ENCODE measurements at places on chromosomes 7 and 10.

DNA sequence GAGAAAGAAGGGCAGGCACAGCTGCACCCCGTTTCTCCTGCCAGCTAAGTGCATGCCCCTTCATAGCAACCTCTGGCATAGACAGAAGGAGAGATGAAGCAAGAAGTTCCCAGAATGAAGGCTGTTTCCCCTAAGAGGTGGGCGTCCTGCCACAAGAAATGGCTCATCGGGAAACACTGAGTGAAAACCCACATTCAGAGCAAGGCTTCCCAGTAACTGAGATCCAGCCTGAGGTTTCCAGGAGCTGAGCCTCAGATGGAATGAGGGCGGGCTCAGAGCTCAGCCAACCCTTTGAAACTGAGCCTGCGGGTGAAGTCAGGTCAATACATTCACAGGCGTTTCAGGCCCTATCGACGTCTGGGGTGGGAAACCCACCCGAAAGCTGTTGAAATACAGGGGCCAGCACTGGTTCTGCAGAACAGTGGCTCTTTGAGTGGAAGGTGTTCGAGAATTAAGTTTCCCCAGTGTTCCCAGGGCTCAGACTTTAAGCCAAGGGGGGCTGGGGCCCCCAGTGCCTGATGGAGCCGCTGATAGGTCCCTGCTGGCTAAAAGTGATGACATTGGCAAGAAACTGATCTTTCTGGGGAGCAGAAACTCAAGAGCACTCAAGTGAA is 510.2 kb downstream of the RPS24 start:
- DNase-seq: no peak

DNA sequence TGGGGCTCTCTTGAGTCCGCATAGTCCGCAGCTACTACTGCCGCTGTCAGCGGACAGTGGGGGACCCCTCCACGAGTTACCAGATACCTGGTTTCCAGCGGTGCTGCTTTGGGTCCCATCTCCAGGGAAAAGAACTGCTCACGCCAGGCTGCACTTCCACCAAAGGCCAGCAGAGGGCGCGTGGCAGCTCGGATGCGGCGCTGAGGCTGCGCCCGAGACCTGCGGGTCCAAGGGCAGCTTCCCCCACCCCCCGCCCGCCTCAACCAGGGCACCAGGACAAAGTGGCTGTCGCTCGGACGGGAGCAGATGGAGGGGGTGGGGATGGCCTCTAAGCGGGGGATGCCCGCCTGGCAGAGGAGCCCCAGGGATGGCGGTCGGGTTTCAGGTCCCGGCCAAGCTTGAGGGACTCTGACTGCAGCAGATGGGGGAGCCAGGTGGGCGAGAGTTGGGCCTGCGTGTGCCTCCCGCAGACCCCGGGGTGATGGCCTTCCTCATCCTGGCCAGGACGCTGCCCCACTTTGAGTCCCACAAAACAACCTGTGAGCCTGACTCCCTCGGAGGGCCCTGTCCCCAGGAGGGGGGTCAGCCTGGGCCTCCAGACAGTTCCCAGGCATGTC is 23.8 kb upstream of the ZNF735 start:
- DNase-seq: peak; percentile 52

DNA sequence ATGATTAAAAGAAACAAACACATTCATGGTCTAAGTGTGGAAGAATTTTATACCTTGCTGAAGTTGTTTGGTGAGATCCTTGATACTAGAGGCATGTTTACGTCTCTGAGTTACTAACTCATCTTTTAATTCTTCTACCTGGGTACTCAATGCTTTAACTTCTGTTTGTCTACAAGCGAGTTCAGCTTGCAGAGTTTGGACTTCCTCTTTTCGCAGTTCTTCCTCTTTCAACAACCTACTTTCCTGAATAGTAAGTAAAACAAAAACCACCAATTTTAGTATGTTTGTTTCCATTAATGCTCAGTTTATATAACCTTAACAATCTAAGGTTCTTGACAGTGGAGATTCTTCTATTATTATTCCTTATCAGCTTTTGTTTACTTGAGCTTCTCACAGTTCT is 42.9 kb downstream of the CCDC186 start:
- DNase-seq: no peak

DNA sequence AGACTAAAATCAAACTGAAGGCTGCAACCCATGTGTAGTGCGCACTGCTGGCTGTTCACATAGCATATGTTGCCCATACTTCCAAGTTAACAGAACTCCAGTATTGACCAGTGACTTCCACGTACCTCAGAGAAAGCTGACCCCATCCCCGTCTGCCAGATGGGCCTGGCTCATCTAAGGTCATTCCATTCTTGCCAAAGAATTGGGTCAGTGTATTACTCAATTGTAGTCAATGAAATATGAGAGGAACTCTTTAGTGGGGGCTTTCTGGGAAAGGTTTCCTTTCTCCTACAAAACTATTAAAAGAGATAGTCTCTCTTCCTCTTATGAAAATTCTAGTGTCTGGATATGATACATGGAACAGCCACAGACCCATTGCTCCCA is 238.6 kb downstream of the COBL start:
- DNase-seq: no peak

GRCh38 chr7:140035400-140036223 is 27.1 kb downstream of the PARP12 start:
- DNase-seq: no peak

- no peak for DNase-seq
Measured at GRCh38 chr10:46014683-46015405, 15.6 kb downstream of the NCOA4 start.

- no peak for DNase-seq
Measured at GRCh38 chr7:57425969-57426628, 23.9 kb upstream of the ZNF716 start.

DNA sequence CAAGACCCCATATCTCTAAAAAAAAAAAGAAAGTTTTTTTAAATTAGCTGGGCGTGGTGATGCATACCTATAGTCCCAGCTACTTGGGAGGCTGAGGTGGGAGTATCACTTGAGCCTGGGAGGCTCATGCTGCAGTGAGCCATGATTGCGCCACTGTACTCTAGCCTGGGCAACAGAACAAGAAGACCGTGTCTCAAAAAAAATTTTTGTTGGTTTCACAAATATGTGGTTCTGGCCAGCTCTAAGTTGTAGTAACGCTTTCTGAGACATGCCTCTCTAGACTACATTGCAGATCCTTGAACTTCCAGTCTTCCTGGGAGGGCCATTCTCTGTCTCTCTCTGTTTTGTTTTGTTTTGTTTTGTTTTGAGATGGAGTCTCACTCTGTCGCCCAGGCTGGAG is 24.6 kb upstream of the RHBDD2 start:
- no peak for DNase-seq

DNA sequence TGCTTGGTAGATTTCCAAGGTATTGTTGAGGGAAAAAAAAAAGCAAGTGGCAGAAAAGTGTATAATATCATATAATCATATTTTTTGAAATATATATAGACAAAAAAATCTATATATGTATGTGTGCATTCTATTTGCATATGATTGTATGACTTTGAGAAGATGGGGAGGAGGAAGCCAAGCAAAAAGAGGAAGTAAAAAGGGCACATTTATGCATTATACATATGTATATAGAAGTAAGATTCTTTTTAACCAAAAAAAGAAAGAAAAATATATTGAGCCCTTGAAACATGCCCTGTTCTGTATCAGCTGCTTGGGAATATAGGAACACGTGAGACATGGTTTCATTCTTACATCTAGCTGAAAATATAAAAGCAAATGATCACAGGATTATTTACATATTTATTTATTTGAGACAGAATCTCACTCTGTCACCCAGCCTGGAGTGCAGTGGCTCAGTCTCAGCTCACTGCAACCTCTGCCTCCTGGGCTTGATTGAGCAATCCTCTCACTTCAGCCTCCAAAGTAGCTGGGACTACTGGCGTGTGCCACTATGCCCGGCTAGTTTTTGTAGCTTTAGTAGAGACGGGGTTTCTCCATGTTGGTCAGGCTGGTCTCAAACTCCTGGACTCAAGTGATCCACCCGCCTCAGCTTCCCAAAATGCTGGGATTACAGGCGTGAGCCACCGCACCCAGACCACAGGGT is 18.0 kb upstream of the SLF2 start:
- no peak for DNase-seq

- no peak for DNase-seq
Measured at GRCh38 chr7:32496052-32496813, 944 bp downstream of the AVL9 start.

DNA sequence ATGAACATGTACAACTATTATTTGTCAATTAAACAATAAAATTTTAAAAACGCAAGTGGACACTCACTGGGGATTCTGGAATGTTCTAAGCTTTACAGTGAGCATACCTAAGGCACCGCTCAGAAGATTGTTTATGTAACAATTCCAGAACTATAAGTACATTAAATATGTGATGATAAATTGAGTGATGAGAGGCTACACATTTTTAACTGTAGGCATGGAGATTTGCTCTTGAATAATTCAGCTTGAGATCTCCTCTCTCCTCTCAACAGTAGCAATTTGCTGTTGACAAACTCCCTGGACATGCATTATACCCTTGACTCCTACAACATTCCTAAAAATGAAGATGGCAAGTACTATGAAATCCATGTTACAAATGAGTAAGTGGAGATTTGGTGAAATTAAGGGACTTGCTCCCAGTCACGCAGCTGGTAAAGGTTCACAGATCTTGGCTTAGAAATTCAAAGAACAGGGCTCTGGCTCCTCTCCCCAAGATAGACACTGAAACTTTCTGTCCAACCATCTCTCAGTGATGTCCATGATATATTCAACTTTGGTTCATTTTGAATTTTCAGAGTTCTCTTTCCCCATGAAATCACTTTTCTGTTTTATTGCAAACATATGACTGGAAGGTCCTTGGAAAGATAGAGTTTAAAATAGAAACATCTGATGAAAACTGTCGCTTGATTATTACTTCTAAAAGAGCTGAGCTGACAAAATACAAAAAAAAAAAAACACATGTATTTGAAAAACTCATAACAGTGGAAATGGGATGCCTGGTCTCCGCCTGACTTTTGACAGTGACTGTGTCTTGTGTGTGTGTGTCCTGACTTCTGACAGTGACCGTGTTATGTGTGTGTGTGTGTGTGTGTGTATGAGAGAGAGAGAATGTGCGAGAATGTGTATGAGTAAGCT is 488.3 kb downstream of the TNS3 start:
- no peak for DNase-seq

DNA sequence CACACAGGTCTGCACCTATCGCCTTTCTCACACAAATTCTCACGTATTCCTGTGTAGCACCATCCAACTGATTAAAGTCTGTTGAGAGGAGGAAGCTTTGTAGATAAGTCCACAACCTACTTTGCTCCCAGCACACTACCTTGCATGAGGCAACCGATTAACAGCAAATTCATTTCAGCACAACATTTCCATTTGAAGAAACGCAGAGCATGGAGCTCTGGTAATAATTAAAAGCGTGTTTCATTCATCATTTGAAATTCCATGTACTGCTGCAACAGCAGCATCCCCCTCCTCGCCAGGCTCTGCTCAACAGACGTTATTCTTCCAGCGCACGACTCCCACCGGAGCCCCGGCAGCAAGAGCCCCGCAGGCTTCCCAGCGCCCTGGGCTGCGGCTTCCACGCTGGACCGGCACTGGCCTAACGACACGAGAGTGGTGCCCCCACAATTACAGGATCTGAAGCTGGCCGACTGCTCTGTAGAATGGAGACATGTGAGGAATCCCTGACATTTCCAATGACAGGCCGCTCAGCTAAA is 118.8 kb downstream of the DIP2C start:
- DNase-seq: no peak

- DNase-seq: no peak
Measured at GRCh38 chr10:103062854-103063590, 130.1 kb downstream of the NT5C2 start.

DNA sequence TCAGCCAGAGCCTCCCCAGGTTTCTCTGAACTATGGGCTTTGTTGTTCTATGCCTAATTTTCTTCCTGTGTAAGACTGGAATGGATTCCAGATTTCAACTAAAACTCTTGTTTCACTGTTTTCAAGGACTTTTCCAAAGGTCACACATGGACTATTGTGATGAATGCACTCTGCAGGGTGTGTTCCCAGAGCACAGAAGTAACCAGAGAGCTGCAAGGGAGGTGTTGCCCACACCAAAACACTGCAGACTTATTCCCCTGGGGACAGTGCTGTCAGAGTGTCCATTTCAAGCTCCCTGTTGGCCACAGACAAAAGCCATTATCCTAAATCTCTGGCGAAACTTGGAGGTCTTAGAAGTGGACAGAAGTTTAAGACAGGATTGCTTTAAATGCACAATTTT is 231.6 kb downstream of the TRIL start:
- DNase-seq: no peak

DNA sequence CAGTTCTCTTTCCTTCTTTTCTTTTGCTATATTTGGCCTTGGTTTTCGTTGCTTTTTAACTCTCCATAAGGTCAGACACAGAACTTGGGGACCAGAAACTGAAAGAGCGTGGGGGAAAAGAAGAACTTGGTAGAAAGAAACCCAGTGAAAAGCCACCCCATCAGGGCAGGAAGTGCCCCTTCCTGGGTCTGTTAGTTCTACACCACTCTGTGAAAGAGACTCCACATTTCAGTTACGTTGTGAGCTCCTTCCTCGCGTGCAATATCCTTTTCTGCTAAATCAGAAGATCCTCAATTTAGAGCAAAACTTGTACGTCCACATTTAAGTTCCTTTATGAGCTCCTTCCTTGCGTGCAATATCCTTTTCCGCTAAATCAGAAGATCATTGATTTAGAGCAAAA is 220.6 kb upstream of the FOXK1 start:
- DNase-seq: no peak

- no peak for DNase-seq
Measured at GRCh38 chr10:120971671-120972070, 120.5 kb downstream of the WDR11 start.

GRCh38 chr7:15459018-15459615 is 102.7 kb downstream of the AGMO start:
- no peak for DNase-seq

DNA sequence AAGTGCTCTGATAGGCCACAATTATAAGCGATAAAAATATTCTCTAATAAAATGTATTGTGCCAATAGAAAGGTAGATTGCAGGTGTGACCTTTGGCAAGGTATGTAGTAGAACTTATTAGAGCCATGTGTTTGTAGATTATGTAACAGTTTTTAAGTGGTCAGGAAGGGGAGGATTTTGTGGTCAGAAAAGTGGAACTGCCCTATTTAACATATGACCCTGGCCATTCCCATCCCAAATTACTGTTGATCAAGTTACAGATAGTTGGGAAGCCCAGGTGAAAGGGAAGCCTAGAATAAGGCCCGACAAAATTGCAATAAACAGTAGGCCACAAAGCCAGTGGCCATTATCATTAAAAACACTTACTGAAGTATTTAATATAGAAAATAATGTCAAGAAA is 89.2 kb downstream of the SPAG6 start:
- no peak for DNase-seq

GRCh38 chr10:128693493-128694131 is 567.4 kb upstream of the MKI67 start:
- DNase-seq: no peak

GRCh38 chr10:21810582-21811244 is 192.8 kb downstream of the DNAJC1 start:
- no peak for DNase-seq

- DNase-seq: no peak
Measured at GRCh38 chr10:680146-680545, 9.3 kb downstream of the DIP2C start.
